ENCODE measurements at places on chromosomes 16 and 17.
A peak's percentile ranks its signal among the peaks of the same experiment; 100 is the strongest.

GRCh38 chr16:15948532-15949209, 745 bp upstream of the ABCC1 start:
- DNase-seq = no peak

GRCh38 chr16:29943846-29944799, 17.8 kb upstream of the TMEM219 start:
- no peak for DNase-seq

DNA sequence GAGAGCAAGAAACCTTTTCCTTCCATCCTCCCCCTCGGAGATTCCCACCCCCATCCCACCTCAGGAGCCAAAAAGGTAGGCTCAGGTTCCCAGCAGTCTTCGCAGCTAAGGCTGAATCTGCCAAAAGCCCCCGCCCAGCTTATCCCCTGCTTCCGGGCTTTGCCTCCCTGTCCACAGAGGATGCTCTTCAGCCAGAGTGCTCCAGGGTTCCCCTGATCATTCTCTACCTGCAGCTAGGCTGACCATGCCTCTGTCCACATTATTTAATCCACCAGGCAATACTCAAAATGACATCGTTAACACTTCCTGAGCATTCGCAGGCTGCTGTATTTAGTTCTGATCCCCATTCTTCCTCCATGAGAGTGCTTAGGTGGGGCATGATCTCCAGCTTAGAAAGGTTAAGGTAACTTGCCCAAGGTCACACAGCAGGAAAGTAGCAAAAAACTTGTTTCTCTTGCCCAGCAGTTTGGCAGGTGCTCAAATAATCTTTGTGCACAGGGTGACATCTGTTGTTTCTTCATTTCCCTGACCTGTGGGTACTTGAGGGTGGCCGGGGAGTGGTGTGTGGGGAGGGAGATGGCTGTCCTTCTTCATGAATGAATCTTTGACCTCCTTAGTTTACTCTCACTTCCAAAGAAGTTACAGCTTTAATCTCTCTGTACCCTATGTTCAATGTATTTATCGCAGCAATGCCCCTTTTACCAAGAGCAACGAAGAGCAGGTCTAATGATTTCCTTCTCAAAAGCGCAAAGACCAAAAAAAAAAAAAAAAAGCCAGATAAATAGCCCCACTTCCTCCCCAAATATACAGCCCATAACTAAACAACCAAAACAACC, 848 bp upstream of the TBKBP1 start:
- no peak for DNase-seq

GRCh38 chr17:77442976-77443747, 302.4 kb downstream of the SEC14L1 start:
- no peak for DNase-seq

GRCh38 chr17:21525464-21526130, 149.4 kb downstream of the KCNJ12 start:
- DNase-seq = no peak

DNA sequence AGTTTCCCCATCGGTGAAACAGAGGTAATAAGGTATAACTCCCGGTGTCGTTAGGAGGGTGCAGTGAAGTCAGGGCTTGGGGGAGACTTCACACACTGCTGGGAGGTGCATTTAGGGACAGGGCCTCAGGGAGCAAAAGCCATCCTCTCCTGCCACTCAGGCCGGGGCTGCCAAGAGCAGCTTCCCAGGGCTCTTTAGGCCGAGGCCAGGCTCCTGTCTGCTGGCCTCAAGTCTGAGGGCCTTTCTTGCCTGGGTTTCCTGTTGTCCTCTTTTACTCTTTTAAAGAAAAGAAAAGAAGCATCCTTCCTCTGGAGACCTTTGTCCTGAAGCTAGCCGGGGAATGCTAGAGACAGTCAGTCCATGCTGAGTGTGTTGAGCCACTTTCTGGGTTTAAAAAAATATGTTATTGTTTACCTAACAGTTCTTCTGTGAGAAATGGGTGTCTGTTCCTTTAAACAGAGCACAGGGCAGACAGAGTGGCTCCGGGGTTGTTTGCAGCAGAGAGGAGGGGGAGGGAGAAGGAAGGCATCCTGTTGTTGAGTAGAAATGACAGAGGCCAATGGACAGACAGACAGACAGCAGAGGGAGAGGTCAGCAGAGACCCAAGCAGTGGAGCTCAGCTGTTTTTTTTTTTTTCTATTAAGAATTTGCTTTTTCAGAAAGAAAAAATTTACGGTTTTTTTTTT, 79.1 kb downstream of the C17orf67 start:
- no peak for DNase-seq

- peak; percentile 80 for DNase-seq
Observed at GRCh38 chr17:40559954-40560591, 5.2 kb downstream of the CCR7 start.

- DNase-seq = peak; percentile 84
Observed at GRCh38 chr17:27471321-27472269, 15.3 kb downstream of the KSR1 start.

DNA sequence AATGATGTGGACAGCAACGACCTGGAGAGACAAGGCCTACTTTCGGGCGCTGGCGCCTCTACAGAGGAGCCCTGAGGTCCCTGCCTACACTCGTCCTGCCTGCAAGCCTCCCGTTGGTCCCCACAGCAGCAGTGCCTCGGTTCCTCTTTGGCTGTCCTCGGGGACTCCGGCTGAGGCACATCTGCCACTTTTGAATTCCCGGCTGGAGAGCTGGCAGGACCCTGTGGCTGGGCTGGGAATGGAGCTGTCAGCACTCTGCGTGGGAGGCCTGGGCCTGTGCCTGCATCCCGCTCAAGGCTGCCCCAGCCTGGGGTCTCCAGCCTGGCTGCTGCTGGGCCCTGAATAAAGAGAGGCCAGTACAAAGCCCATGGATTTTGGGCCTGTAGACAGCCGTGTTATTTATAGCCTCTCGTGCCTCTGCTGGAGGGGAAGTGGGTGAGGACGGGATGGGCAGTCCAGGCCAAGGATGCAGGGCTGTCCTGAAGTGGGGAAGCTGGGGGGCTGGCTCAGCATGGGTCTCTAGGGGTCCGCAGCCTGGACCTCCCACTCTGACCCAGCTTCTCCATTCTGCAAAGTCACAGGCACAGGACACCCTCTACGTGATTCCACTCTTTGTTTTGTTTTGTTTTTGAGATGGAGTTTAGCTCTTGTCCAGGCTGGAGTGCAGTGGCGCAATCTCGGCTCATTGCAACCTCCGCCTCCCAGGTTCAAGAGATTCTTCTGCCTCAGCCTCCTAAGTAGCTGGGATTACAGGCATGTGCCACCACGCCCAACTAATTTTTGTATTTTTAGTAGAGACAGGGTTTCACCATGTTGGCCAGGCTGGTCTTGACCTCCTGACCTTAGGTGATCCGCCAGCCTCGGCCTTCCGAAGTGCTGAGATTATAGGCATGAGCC, 10.6 kb upstream of the SPNS2 start:
- no peak for DNase-seq

GRCh38 chr16:75086281-75086680, 30.3 kb downstream of the LDHD start:
- no peak for DNase-seq

- DNase-seq = no peak
Observed at GRCh38 chr17:73324160-73324475, 12.3 kb upstream of the CDC42EP4 start.

- DNase-seq = no peak
Observed at GRCh38 chr16:31025339-31025738, 8.0 kb upstream of the STX4 start.

DNA sequence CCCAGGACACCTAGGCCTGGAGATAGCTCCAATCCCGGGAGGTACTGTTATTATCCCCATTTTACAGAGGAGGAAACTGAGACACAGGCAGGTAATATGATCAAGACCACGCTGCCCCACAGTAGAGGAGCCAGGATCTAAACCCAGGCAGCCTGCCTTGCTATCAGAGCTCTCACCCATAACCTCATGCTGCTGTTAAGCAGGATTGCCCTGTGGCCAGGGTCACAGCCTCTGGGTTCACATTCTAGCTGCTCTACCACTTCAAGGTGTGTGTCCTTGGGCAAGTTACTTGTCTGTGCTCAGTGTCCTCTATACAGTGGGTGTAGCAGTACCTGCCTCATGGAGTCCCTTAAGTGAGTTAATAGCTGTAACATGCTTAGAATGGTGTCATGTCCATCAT, 1015.3 kb downstream of the KCNJ18 start:
- no peak for DNase-seq

DNA sequence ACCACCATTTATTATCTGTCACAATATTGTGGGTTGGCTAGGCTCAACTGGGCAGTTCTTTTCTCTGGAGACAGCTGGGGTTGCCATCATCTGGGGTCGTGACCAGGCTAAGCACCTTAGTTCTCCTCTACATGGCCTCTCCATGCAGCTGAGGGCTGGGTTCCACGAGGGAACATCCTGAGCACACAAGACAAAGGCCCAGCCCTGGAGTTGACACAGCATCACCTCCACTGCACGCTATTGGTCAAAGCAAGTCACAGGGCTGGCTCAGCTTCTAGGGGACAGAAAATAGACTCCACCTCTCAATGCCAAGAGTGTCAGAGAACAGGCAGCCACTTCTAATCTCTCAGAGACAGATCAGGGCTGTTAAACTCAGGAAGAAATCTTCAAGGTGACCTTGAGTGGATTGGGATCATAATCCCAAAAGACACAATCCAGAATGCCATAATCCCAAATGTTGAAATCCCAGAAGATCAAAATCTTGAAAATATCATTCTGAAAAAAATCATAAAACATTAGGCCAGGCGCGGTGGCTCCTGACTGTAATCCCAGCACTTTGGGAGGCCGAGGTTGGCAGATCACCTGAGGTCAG, 13.0 kb upstream of the USP10 start:
- DNase-seq = no peak

DNA sequence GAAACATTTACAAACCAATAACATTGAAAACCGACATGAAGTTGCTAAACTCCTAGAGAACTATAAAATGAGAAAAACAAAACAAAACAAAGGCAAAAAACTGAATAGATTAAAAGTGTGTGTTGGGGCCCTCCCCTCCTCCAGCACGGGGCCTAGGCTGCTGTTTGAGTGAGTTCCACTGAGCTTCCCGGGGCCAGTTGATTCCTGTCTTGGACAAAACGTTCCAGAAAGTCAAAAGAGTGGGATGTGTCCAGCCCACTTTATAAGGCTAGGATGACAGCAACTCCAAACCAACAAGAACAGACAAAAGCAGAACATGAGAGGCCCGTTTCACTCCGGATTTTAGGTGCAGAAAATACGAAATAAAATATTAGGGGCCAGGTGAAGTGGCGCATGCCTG, 11.6 kb upstream of the CSNK1D start:
- no peak for DNase-seq

- no peak for DNase-seq
Observed at GRCh38 chr17:8837563-8838075, 29.9 kb downstream of the PIK3R6 start.

DNA sequence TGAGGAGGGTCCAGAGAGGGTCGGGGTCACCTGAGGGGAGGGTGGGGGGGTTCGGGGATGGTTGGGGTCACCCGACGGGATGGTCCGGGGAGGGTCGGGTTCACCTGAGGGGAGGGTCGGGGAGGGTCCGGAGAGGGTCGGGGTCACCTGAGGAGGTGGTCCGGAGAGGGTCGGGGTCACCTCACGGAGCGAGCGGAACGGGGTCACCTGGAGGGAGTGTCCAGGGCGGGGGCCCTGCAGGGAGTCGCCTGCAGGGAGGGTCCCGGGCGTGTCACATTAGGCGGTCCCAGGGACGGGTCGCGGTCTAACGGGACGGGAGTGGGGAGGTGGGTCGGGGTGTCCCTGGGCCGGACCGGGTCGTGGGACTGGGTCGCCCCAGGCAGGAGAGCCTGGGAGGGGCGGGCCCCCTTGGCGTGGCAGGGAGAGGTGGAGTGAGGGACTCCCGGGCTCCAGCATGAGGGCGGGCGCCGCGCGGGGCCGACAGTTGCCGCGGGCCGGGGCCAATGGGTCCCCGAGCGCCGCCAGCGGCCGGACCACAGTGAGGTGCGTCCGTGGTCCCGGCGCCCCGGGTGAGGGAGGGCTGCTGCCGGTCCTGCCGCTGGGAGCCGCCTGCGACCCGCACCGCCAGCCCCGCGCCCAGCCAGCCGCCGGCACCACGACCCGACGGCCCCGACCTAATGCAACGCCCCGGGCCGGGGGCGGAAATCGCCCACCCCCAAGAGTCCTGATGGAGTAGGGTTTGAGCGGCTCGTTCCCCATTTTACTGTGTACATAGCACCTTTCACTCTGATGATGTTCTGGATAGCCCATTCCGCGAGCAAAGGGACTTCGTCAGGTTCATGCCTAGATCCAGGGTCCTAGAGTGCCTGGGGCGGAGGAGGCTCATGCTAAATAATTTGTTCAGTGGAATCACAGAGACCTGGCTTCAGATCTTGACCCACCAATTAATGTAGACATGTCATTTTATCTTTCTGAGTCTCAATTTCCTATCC, 1.2 kb upstream of the ABCA3 start:
- no peak for DNase-seq

- DNase-seq = no peak
Observed at GRCh38 chr17:15262291-15263205, 2.6 kb downstream of the PMP22 start.

- no peak for DNase-seq
Observed at GRCh38 chr17:81328978-81329926, 34.1 kb upstream of the SLC38A10 start.

GRCh38 chr17:41631025-41631897, 6.9 kb upstream of the KRT17 start:
- no peak for DNase-seq

- no peak for DNase-seq
Observed at GRCh38 chr16:14302399-14303181, 231.5 kb downstream of the MRTFB start.

DNA sequence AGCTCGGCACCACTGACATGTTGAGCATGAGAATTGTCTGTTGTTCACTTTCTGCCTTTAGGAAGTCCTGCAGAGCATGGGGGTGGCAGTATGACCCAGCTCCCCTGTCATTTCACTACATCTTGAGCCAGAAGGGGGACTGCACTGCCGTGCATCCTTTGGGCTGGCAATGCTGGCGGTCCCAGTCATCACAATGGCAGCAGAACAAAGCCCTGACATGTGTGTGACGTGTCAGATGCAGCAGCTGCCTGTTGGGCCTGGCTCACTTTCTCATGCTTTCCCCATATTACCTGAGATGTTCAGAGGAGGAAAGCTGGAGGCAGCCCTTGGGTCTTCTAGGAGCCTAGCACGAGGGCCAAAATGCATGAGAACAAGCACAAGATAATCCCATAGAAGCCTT, 6.3 kb upstream of the ABAT start:
- no peak for DNase-seq

DNA sequence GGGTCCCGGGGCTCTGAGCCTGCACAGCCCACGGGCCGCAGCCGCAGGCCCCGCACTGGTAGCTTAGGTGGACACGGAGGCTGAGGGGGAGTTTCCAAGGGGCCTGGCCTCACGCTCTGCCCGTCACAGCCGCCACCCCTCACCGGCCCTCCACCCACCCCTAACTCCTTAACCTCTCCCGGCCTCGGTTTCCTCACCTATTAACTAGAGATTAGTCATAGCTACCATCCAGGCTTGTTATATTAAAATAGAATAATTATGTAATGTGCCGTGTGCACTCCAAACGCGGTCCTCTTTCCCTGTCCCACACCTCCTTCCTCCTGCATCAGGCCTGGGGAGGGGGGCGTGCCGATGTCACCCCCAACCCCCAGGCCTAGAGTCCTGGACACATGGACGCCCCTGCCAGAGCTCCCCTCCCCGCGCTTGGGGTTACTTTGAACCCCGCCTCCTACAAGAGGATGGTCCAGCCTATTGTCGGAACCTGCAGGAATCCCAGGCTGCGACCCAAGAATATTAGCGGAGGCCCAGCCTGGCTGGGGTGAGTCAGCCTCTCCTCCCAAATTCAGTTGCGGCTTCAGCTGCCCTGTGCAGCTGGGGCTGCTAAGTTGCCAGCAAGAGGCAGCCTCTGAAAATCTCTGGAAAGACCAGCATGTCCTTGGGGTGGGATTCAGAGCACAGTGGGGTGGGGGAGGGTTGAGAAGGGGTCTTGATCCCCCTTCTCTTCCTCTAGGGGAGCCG, 17.3 kb downstream of the SOCS3 start:
- no peak for DNase-seq

- peak; percentile 78 for DNase-seq
Observed at GRCh38 chr16:29700253-29700987, 21.4 kb downstream of the QPRT start.
